ENCODE measurements at places on chromosomes 5 and 9.

GRCh38 chr5:154466147-154466546, 11.9 kb downstream of the HAND1 start:
- DNase-seq: no peak

DNA sequence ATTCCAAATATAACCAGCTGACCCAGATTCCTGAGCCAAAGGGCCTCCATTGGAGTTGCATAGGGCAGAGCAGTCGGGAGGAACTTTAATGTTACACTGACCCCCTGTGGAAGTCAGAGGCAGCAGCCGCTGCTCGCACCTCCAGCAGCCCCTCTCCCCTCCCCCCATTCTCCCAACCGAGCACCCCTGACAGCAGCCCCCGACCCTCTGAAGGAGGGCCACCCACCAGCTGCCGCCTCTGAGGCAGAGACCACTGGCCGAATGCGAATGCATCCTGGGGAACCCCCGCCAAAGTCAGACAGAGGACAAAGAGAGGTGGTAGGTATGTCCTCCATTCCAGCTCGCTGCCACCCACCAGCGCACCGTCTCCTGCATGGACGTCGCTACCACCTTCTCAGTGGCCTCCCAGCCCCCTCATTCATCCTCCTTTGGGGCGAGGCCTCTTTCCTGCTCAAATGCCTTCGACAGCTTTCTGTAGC, 231.0 kb downstream of the CDK5RAP2 start:
- no peak for DNase-seq

GRCh38 chr9:69186841-69187611, 12.9 kb downstream of the TJP2 start:
- no peak for DNase-seq

DNA sequence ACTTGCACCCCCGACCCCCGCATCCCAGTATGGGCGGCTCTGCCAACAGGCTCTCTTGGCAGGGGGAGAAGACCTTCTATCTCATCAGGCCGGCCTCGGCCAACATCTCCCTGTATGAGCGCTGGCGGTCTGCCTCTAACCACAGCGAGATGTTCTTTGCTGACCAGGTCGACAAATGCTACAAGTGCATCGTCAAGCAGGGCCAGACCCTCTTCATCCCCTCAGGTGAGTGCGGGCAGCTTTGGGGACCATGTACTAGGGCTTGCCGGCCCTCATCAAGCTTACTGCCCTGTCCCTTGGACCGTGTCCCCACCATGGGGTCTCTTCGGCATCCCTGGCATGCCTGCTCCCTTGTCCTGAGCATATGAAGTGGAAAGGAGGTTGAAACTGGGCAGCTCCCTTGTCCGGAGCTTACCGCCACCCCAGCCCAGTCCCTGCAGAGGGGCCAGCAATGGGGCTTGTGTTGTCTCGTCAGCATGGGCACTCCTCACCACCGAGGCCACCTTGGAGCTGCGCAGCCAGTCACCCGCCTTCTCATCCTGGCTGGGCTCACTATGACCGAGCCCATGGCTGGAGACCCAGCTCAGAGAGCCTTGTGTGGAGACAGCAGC, 78.1 kb downstream of the PHF2 start:
- no peak for DNase-seq

DNA sequence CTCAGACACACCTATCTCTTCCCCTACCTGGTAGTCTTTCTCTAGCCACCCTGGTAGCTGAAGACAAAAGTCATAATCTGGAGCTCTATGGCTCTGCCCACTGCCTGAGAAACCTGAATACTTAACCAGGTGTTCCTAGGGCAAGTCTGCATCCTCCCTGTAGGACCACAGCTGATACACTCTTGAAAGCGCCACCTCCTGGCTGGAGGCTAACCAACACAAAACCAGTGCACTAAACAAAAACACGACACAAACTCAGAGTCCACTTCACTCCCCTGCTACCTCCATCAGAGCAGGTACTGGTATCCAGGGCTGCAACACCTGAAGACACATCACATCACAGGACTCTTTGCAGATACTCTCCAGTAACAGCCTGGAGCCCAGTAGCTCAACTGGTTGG, 84.6 kb upstream of the ANXA1 start:
- no peak for DNase-seq

GRCh38 chr9:78214492-78214891, 21.4 kb upstream of the CEP78 start:
- no peak for DNase-seq

DNA sequence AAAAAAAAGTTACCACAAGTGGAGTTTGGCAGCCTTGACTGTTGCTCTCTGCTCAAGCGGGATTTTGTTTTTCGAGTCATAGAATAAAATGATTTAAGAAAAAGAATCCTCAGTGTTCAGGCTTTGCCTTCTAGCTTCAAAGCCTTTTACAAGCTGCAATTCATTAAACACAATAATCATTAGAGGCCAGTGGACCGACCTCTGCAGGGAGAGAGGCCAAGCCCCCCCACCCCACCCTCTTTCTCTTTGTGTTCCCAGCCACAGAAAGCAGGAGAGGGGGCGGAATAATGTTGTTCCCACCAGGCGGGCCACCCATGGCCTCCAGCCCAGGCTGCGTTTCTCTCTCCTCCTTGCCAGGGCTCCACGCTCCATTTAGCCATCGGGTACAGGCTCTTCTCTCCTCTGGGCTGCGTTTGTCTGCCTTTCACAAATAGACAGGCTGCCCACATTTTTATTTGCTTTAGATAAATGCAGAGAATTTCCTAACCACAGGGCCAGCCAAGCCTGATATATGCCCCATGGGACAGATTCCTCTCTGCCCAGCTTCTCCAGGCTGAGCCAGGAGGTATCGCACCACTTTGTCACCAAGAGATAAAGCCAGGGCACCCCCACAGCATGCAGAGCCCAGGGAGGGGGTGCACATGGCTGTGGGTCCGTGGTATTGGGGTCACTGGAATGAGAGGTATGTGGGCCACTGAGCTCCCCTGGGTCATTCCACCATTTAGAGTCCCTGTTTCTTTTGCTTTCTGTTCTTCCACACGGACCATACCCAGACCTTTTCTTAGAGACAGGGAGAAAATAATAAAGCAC, 318.8 kb downstream of the PIK3R1 start:
- no peak for DNase-seq

DNA sequence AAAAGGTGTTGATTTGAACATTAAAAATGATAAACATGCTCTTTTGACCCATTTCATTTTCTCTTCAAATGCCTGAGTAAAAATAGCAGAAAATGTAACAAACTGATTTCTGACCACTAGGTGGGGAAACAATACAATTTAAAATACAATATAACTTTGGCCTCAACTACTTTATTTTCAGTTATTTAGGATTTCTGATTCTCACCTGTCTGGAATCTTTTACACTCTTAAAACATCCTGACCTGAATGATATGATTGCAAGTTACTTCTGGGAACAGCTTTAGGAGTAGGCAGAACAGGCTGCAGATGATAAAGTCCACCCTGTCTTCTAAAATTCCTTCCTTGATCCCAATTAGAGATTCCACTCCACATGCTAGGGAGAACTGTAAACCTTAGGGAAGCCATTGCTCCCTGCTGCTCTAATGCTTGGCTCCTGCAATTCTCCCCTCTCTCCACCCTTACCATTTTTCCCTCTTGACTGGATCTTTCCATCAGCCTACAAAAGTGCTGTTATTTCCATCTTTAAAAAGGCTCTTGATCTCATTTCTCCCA, 70.3 kb downstream of the FYB1 start:
- DNase-seq: no peak

- no peak for DNase-seq
These were observed 169.0 kb downstream of the TRIM32 start for GRCh38 chr9:116855881-116856662.

DNA sequence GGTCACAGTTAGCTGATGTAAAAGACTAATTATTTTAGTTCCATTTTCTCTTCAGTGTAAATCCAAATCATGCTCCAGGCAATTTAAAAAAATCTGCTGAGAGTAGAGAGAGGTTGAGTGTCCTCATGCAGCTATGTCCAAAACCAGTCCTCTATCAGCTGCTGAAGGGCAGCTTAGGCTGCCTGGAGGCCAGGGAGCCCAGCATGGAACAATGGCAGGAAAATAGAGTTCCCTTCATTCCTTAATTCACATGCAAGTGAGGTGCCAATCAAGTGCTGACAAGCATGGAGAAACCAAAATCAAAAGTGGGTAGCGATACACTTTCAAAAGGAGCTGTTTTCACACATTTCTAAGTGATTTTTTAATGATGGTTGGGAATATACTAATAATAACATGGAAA, 78.3 kb upstream of the POU5F2 start:
- DNase-seq: no peak

DNA sequence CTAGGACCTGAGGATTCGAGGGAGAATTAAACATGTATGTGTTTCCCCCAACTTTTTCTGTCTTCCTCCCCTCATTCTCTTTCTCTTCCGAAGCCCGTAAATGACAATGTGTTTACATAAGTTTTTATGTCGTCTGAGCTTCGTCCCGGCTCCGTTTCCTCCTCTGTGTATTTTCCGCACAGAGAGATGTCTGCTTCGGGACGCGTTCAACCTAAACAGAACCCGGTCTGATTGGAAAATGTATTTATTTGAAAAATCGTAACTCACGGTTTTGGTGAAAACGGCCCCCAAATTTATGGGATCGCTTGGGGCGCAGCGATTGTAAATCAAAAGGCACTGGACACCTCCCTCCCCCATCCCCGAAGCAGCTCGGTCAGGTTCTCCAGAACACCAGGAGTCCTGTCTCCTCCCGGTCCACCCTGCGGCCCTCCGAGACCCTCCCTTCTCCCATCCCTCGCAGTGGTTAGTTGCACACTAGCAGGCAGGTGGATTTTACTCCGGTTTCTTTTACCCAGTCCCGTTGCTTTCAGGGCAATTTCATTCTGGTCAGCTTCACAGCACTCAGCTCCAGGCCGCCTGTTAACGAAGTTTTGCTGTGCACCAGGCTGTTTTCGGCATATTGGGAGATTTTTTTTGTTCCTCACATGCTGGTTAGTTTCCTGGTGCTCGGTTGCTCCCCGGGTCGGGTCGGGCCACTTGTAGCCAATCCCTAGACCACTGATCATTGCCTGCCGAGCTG, 5.8 kb upstream of the HAND1 start:
- no peak for DNase-seq
